Naive B cell (primary cell): ENCODE measurements at places on chromosomes 5 and 9.

- H3K4me1 ChIP-seq, result no peaks in the 10 kb centered on the region
- no peak overlapping the region for H3K4me3 ChIP-seq
- no peak for DNase-seq
- H3K36me3 ChIP-seq, result peaks cover 59% of the 10 kb centered on the region
- H3K27me3 ChIP-seq, result no peaks in the 10 kb centered on the region
- no peak overlapping the region for H3K27ac ChIP-seq
Measured at GRCh38 chr5:31495336-31495735, 36.6 kb downstream of the DROSHA start.

GRCh38 chr5:68395926-68396511, 180.5 kb downstream of the PIK3R1 start:
- no peak for DNase-seq
- no peak overlapping the region for H3K27ac ChIP-seq
- H3K4me1 ChIP-seq, result peaks cover 5% of the 10 kb centered on the region

GRCh38 chr5:133364936-133365707, 247.2 kb downstream of the FSTL4 start:
- peak overlapping the region; percentile 33 for H3K27ac ChIP-seq
- no peaks in the 10 kb centered on the region for H3K36me3 ChIP-seq
- H3K27me3 ChIP-seq, result peaks cover 19% of the 10 kb centered on the region
- H3K4me3 ChIP-seq, result no peak overlapping the region

DNA sequence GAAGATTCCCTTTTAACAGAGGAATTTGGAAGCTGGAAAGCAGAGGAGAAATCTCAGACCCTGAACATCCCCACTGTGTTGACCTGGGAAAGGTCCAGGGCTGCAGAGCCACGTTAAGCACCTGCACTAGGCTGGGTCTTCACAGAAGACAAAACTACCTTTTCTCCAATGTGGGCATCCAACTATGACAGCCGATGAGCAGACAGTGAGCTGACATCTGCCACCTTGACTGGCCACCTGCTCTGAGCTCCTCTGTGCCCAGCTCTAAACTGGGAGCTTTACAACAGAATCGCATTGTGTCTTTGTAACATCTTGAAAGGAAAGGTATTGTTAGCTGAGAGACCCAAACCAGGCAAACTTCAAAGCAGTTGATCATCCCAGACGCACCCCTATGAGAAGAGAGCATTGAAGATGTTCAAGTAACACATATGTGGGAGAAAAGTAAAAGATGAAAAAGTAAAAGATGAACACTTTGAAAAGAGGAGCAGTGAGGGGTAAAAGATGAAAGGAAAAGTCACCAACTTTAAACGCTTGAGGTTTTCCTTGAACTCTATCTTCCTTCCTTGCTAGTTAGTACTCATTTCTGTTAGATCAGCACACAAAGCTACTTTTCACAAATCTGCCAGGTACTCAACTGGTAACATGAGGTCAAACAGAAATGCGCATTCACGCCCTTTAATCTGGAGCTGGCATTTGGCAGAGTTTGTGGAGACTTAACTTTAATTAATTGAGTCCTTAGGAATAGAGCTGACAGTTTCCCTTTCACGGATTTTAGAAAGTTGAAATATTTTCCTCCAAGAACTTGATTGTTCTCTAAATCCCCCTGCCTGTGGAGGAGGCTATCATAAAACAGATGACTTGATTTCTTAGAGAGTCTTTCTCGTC, 53.2 kb upstream of the CTXN3 start:
- DNase-seq, result no peak
- H3K27me3 ChIP-seq, result no peaks in the 10 kb centered on the region
- no peak overlapping the region for H3K27ac ChIP-seq
- H3K4me1 ChIP-seq, result no peaks in the 10 kb centered on the region
- no peaks in the 10 kb centered on the region for H3K36me3 ChIP-seq
- no peak overlapping the region for H3K4me3 ChIP-seq

GRCh38 chr5:112023766-112024165, 266.8 kb upstream of the NREP start:
- H3K36me3 ChIP-seq, result no peaks in the 10 kb centered on the region
- no peaks in the 10 kb centered on the region for H3K4me1 ChIP-seq
- no peak overlapping the region for H3K4me3 ChIP-seq
- DNase-seq, result no peak

GRCh38 chr5:135445306-135445985, 1.7 kb downstream of the DCANP1 start:
- peaks cover 20% of the 10 kb centered on the region for H3K4me1 ChIP-seq
- no peak for DNase-seq
- no peak overlapping the region for H3K27ac ChIP-seq
- H3K4me3 ChIP-seq, result no peak overlapping the region
- H3K36me3 ChIP-seq, result peaks cover 5% of the 10 kb centered on the region
- H3K27me3 ChIP-seq, result peaks cover 23% of the 10 kb centered on the region

GRCh38 chr9:92748233-92748497, 16.5 kb downstream of the BICD2 start:
- H3K36me3 ChIP-seq, result no peaks in the 10 kb centered on the region
- H3K4me3 ChIP-seq, result no peak overlapping the region
- no peak for DNase-seq
- H3K27me3 ChIP-seq, result no peaks in the 10 kb centered on the region

GRCh38 chr9:137455359-137455991, 3.7 kb downstream of the NSMF start:
- peak overlapping the region; percentile 42 for H3K27ac ChIP-seq
- H3K4me1 ChIP-seq, result peaks cover 27% of the 10 kb centered on the region
- H3K27me3 ChIP-seq, result no peaks in the 10 kb centered on the region
- no peaks in the 10 kb centered on the region for H3K36me3 ChIP-seq
- H3K4me3 ChIP-seq, result peak overlapping the region; percentile 78

DNA sequence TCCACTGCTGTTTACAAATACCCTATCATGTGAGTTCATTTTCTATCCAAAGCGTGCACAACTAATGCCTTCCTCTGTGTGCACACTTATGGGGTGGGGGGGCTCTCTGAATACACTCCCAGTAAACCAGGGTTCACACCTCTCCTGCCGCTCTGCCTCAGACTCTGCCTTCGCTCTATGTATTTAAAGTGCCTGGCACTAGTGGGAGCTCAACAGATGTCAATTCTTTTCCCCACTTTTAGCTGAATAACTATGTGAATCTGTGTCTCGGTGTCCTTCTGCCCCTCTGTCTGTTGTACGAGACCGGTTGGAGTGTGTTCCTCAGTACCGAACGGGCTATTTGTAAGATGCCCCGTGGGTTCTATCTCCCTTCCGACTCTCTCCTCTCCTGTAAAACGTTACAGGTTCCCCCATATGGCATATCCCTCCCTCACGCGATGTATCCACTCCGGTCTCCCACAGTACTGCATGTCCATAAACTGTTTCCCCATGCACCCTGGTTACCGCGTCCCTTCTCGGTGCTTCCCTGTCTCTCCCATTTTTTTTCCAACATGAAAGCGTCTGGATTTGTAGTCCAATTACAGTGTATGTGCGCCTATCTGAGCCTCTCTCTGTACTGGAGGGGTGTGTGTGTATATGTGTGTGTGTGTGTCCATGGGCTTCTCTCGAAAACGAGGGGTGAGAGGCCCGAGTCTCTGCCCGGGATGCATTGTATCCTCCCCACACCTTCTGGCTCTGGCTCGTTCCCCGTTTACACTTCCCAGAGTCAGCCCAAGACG, 1.6 kb downstream of the ELL2 start:
- DNase-seq, result no peak
- H3K36me3 ChIP-seq, result peaks cover 2% of the 10 kb centered on the region

GRCh38 chr9:116873937-116874914, 187.1 kb downstream of the TRIM32 start:
- no peaks in the 10 kb centered on the region for H3K27me3 ChIP-seq
- no peak for DNase-seq
- H3K36me3 ChIP-seq, result no peaks in the 10 kb centered on the region
- no peaks in the 10 kb centered on the region for H3K4me1 ChIP-seq
- no peak overlapping the region for H3K4me3 ChIP-seq

DNA sequence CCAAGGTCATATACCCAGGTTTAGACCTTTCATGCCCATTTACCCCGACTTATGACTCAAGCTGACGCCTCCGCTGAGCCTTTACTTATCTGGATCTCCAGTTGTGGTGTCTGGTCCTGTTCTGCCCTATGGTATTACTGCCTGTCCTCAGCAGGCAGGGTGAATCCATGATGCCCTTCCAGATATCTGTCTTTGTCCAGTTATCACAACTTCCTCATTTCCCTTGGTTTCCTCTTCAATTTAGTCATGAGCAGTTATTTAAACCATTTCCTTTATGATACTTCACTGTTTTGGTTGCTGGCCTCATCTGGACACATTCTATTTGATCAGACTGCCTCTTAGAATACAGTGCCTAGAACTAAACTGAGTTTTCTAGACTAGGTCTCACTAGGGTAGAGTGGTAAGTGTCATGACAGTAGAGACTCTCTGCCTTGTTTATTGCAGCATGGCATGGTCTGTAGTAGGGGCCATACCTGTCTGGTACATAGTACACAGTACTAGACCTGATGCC, 93.3 kb downstream of the MELK start:
- no peak overlapping the region for H3K4me3 ChIP-seq
- no peaks in the 10 kb centered on the region for H3K27me3 ChIP-seq
- H3K36me3 ChIP-seq, result no peaks in the 10 kb centered on the region
- DNase-seq, result no peak
- H3K27ac ChIP-seq, result no peak overlapping the region

DNA sequence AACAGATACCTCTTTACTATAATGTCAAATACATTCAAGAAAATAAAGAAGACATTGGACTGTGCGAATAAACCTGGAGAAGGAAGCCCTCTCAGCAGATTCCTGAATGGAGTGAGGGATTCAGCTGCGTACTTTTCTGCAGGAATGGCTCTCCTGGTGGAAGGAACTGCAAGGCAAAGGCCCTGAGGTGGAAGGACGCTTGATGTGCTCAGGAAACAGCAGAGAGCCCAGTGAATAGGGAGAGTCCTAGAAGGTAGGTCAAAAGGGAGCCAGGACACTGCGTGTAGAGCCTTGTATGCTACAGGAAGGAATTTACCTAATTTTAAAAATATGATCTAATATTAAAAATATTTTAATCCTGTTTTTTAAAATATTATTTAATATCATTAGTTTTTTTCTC, 68.5 kb upstream of the TTC23L start:
- H3K36me3 ChIP-seq, result peaks cover 7% of the 10 kb centered on the region
- H3K27me3 ChIP-seq, result peaks cover 20% of the 10 kb centered on the region
- no peak for DNase-seq
- H3K27ac ChIP-seq, result no peak overlapping the region
- H3K4me1 ChIP-seq, result no peaks in the 10 kb centered on the region

- peaks cover 5% of the 10 kb centered on the region for H3K4me1 ChIP-seq
- H3K4me3 ChIP-seq, result no peak overlapping the region
- H3K27me3 ChIP-seq, result no peaks in the 10 kb centered on the region
- no peaks in the 10 kb centered on the region for H3K36me3 ChIP-seq
- H3K27ac ChIP-seq, result no peak overlapping the region
- no peak for DNase-seq
Measured at GRCh38 chr9:69585571-69585970, 86.6 kb downstream of the APBA1 start.

- DNase-seq, result no peak
- H3K27ac ChIP-seq, result no peak overlapping the region
- peaks cover 5% of the 10 kb centered on the region for H3K36me3 ChIP-seq
- peaks cover 17% of the 10 kb centered on the region for H3K4me1 ChIP-seq
- H3K27me3 ChIP-seq, result no peaks in the 10 kb centered on the region
Measured at GRCh38 chr5:124438903-124439281, 307.5 kb downstream of the ZNF608 start.

DNA sequence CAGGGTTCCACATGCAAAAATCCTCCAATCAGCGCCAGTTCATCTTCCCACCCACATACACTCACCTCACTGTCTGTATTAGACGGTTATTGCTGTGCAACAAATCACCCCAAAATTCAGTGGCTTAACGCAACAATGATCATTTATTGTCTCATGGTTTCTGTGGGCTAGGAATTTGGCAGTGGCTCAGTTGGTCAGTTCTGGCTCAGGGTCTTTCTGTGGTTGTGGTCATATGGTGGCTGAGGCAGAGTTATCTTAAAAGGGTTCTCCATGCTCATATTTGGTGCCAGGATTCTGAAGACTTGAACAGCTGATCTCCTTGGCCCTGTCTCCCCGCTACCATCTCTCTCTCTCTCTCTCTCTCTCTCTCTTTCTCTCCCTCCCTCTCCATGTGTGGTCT, 12.9 kb downstream of the ZNF618 start:
- H3K4me1 ChIP-seq, result peaks cover 27% of the 10 kb centered on the region
- H3K4me3 ChIP-seq, result no peak overlapping the region
- H3K27me3 ChIP-seq, result no peaks in the 10 kb centered on the region
- no peak for DNase-seq

DNA sequence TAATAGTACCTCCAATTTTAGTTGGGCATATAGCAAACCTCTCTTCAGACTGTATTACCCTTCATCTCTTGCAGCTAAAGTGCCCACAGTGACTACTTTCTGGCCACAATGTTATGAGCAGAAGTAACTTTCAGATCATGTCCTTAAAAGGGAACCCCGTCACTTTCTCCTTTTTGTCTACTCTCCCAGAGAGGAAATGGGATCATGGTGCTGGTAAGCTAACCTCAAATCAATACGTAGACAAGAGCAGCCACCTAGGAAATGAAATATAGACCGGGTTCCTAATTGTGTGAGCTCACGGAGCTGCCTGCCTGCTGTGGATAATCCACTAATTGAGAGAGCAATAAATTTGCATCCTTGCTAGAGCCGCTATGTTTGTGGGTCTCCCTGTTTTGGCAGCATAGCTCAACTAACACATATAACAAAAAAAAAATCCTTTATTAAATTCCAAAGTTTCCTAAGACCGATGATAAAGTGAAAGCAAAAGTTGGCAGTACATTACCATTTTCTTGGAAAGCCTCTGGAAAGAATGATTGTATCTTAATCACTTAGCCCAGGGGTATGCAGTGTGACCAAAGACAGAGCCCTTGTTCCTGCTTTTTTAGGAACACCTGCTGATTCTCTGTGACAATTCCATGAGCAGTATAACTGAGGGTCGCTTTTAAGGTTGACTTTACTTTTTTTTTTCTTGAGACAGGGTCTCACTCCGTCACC, 5.6 kb upstream of the IL7R start:
- no peak overlapping the region for H3K27ac ChIP-seq
- H3K4me3 ChIP-seq, result no peak overlapping the region
- no peaks in the 10 kb centered on the region for H3K36me3 ChIP-seq
- no peak for DNase-seq
- H3K4me1 ChIP-seq, result peaks cover 15% of the 10 kb centered on the region

- no peak for DNase-seq
- no peaks in the 10 kb centered on the region for H3K36me3 ChIP-seq
- no peak overlapping the region for H3K27ac ChIP-seq
- no peaks in the 10 kb centered on the region for H3K4me1 ChIP-seq
- peaks cover 11% of the 10 kb centered on the region for H3K27me3 ChIP-seq
- H3K4me3 ChIP-seq, result no peak overlapping the region
Measured at GRCh38 chr5:135822286-135822685, 12.2 kb upstream of the SLC25A48 start.

- no peak overlapping the region for H3K27ac ChIP-seq
- no peaks in the 10 kb centered on the region for H3K4me1 ChIP-seq
- no peaks in the 10 kb centered on the region for H3K27me3 ChIP-seq
- H3K36me3 ChIP-seq, result no peaks in the 10 kb centered on the region
- H3K4me3 ChIP-seq, result no peak overlapping the region
- no peak for DNase-seq
Measured at GRCh38 chr5:159290741-159291140, 27.7 kb downstream of the UBLCP1 start.
